Fibroblast of gingiva (primary cell): ENCODE measurements at places on chromosomes 5 and 9.

DNA sequence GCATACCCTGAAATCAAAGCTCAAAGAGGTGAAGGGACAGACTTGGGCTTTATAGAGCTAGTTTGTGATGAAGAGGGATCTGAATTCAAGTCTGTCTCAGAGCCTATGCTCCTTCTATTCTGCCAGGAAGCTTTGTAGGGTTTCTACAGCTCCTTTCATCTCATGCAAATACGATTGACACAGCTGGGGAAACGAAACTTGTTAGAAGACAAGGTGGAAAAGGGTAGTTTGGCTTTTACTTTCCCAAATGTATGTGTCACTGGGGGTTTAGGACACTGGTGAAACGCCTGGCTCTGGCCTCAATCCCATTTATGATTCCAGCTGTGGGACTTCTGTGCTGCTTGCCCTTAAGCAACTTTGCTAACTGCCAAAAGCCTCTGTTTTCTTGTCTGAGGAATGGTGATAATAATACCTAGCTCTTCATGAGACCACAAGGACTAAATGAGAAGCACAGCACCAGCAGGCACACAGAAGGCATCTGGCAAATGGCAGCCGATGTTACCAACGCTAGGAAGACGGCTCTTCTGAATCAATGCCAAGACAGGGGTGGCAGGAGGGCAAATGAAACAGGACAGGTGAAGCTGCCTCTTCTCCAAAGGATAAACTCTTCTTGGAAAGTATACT, 70.3 kb upstream of the EQTN start:
- DNase-seq = no peak

- no peak for DNase-seq
Measured at GRCh38 chr5:99191206-99191745, 262.5 kb upstream of the CHD1 start.

- peak; percentile 93 for DNase-seq
Measured at GRCh38 chr5:96247097-96247701, 185.8 kb downstream of the PCSK1 start.

DNA sequence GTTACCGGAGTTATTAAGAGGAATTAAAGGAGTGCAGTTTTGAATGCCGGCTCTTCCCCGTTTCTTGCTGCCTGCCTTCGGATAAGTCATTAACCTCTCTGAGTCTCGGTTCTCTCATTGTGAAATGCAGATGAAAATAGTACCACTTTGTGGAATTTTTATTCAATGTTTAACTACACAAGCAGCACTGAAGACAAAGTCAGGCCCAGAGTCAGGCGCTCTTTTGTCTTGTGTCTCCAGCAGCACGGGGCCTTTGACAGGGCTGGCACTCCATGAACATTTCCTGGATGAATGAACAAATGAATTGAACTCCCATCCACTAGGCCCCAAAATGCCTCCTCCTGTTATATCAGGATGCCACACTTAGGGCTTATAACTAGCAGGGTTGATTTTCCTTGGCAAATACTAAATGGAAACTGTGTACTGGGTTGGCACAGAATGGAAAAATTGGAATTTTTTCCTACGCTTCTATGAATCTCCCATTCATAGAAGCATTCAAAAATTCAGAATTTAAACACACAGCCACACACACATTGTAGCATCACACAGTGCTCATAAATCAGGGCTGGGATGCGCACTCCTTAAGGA, 332.8 kb downstream of the MLLT3 start:
- DNase-seq = no peak

- DNase-seq = peak; percentile 52
Measured at GRCh38 chr9:119026120-119026519, 343.1 kb downstream of the BRINP1 start.

- peak; percentile 64 for DNase-seq
Measured at GRCh38 chr9:73143711-73144328, 7.8 kb upstream of the ANXA1 start.

DNA sequence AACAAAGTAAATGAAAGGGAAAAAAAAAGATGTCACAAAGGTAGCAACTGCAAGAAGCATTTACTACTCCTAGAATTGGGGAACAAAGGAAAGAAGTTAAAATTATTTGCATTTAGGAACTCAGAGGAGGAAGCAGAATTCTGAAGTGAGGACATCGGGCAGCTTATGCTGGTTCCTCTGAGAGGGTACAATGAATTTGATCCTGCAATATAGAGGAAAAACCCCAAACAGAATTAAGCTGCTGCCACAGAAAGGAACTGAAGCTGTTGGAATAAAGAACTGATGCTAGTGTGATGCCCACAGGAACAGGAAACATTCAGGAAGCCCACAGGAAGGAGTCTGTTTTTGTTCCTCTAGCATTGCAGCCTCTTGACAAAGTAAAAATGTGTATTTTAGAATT, 22.3 kb upstream of the TBCA start:
- DNase-seq = no peak

DNA sequence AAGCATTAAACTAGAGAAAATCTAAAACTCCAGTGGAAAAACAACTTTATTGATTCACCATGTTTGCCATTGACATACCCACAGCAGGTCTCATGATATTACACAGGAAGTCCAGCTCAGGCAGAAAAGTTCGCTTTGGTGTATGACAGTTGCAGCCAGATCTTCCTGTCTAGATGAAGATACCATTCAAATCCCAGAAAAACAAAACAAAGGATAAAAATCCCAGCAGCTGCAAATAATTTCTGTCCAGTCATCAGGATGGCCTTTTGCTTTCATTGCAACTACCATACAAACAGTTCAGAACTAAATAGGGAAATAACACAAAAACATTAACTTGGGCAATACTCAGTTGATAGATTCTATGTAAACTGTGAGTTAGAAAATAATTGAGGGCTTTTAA, 136.0 kb upstream of the NREP start:
- peak; percentile 46 for DNase-seq

DNA sequence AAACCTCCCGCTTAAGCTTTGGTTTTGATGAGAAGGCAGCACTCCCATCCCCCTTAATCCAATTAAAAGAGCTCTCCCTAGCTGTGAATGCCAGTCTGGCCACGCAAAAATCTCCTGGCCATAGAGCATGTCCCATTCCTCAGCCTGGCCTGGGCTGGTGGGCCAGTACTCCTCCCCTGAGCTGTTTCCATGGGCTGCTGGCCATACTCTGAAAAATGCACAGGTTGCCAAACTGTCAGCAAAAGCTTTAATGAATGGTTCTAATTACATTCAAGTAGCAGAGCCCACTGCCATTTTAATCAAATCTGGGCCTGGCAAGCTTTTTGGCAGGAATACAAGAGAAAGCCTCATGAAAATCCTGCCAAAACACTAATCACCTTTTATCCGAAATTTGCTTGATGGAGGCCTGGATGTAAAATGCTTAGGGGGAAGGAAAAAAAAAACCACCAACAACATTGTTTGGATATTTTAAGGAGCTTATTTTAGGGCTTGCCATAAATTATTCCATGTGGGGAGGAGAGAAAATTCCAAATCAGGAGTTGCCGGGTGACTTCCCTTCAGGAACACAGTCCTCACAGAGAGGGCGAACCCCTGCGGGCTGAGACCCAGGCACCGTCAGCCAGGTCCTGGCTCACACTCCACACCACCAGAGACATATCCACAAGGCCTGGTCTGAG, 243.3 kb downstream of the SEC61B start:
- peak; percentile 29 for DNase-seq

- DNase-seq = no peak
Measured at GRCh38 chr9:128253140-128253990, 22.4 kb downstream of the GOLGA2 start.
